Esophagus squamous epithelium (tissue), 5 donors: ENCODE measurements at places on chromosomes 2 and 18. TPM values are rescaled to one million over a fixed set of nuclear protein-coding genes. Genes with fewer than 3 reads are reported as not detected.

The BOLL gene
- total RNA-seq = not detected

The GREB1L gene
- total RNA-seq = 0.95 TPM

The COL6A3 gene
- total RNA-seq = 30.3 TPM

The HMSD gene
- not detected for total RNA-seq

The TUBA4B gene
- total RNA-seq = not detected

The RTP5 gene
- not detected for total RNA-seq

The SLC20A1 gene
- total RNA-seq = 9.4 TPM

The KRTCAP3 gene
- total RNA-seq = 9.8 TPM

The RIOK3 gene
- 58.4 TPM for total RNA-seq

The AMER3 gene
- not detected for total RNA-seq

The FAM124B gene
- 0.38 TPM for total RNA-seq

The TXNDC2 gene
- total RNA-seq = 0.09 TPM

The PLA2R1 gene
- total RNA-seq = 10.0 TPM

The TLX2 gene
- not detected for total RNA-seq

The RESP18 gene
- not detected for total RNA-seq

The DSG1 gene
- total RNA-seq = 10.5 TPM

The C2orf66 gene
- total RNA-seq = not detected

The TMX3 gene
- total RNA-seq = 25.2 TPM

The TRIM54 gene
- total RNA-seq = not detected

The EFHD1 gene
- 3.4 TPM for total RNA-seq

The LYG2 gene
- total RNA-seq = not detected

The SLC38A11 gene
- total RNA-seq = 0.47 TPM

The CPS1 gene
- total RNA-seq = 2.2 TPM

The CYTIP gene
- total RNA-seq = 12.4 TPM

The FBXO36 gene
- 2.7 TPM for total RNA-seq

The SLC40A1 gene
- total RNA-seq = 30.5 TPM

The UGT1A10 gene
- 18.5 TPM for total RNA-seq

The PHLPP1 gene
- total RNA-seq = 16.6 TPM

The IGFBP2 gene
- total RNA-seq = 207 TPM

The RTKN gene
- 20.2 TPM for total RNA-seq

The PDE6D gene
- 15.2 TPM for total RNA-seq

The SERPINB8 gene
- total RNA-seq = 32.4 TPM

The SNTG2 gene
- total RNA-seq = 5.9 TPM

The MYO5B gene
- 34.4 TPM for total RNA-seq

The FRZB gene
- 0.57 TPM for total RNA-seq

The NEU2 gene
- total RNA-seq = not detected

The TNFAIP6 gene
- total RNA-seq = 3.3 TPM

The CMPK2 gene
- 1.7 TPM for total RNA-seq
